ENCODE measurements at places on chromosomes 1 and 21.
A peak's percentile ranks its signal among the peaks of the same experiment; 100 is the strongest.

- DNase-seq, result no peak
Observed at GRCh38 chr21:16633831-16634459, 878.9 kb upstream of the CXADR start.

DNA sequence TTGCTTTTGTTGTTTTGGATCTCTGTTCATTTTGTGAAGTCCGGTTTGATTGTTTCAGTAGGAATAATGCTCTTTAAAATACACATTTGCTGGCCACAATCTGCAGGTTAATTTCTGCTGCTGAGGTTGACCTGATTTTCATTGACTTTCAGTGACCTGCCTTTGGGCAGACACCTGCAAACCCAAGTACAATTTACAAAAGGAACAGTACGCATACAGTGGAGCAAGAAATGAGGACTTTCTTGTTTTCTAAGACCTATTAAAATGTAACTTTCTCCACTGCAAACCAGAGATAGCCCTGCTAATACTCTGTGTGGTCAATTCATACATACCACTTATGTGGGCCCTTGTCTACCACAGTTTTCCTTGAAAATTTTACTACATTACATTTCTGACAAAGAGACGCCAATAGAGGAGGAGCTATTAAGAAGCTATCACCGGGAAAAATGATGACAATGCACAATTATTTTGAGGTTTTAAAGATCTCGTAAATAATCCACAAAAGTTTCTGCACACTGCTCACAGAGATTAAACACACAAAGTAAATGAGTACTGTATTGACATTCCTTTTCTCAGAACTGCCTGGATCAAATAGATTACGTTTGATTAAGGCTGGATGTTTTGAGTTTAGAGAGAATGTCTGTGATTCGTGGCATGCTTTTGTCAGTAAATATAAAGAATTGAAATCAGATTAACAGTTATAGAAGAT is 141.9 kb downstream of the SDCCAG8 start:
- DNase-seq, result no peak

GRCh38 chr1:175580841-175581240 is 162.6 kb downstream of the TNR start:
- DNase-seq, result no peak

DNA sequence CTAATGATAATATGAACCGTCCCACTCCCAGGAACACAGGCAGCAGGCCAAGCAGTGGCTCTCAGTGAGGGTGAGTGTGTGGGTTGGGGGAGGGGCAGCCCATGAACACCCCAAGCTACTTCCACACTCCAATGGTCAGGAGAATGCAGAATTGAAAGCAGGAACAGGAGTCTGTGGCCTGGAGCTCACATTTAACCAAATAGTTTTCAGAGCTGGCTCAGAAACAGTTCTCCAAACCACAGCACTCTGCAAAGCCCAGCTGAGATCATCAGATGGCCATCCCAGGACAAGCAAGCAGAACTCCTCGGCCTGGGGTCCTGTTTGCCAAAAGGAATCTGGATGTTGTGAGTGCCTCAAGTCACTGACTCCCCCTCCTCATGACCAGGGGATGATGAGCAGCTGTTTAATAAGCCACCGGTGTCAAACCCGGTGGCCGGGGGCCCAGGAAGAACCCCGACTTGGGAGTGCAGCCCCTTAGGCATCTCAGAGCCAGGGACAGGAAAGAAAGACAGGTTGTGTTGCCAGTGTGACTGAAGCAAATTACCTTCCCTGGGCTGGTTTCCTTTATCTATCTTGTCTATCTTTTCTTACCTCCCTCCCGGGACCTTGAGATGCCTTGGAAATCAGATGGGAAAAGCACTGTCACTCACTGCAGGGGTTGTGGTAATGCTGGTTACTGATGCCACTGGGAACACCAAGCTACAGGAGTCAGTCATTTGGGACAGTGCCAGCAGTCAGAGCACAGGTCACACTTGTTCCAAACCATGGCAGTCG is 20.4 kb downstream of the DEGS1 start:
- DNase-seq, result peak; percentile 99

DNA sequence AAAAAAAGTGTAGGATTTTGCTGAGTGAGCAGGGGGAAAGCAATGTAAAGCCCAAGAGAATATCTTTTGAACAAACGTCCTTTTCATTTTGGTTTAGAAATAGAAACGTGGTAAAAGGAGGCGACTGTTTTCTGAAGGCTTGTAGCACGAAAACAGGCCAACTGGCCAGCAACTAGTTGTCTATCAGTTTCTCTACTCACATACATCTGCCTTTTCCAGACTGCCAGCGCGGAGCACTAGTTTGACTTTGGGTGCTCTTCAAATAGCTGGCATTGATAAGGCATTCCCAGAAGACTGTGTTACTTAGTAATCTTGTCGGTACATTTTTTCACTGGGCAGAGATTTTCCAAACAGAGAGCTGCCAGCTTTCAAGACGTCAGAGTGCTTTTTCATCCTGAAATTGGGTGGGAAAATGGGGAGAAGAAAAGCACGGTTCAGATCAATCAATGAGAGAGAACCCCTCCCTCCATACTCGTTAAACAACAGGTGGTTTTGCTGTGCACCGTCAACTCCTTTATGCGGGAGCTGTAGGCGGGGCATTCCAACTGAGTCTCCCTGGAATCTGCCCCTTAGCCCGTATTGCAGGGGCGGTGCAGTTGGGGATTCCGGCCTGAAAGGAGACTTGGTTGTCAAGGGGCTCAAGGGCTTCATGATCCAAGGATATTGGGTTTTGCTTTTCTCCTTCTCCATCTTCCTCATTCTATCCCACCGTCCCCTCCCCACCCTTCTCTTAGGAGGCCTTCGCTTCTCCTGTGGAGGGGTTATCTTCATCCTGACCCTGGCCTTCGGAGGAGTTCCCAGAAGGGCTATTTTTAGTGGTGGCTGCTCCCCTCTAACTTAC is 884 bp upstream of the LRRC8C start:
- DNase-seq, result no peak

- no peak for DNase-seq
Observed at GRCh38 chr1:92186081-92186480, 31.6 kb upstream of the C1orf146 start.

DNA sequence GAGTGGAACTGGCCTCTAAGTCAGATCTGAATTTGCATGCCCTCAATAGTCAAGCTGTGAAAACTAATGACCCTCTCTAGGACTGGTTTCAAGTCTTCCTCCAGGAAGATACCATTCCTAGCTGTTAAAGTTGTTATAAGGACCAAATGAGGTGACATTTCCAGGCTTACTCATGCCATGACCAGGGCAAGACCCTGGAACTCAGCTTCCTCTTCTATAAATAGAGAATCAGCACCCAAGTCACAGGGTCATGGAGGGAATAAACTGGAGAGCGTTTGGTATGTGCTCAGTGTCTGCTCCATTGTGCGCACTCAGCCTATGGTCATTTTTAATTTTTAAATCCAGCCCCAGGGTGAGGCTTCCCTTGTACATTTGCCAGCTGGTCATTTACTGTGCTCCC is 2.5 kb downstream of the S100A9 start:
- DNase-seq, result no peak

DNA sequence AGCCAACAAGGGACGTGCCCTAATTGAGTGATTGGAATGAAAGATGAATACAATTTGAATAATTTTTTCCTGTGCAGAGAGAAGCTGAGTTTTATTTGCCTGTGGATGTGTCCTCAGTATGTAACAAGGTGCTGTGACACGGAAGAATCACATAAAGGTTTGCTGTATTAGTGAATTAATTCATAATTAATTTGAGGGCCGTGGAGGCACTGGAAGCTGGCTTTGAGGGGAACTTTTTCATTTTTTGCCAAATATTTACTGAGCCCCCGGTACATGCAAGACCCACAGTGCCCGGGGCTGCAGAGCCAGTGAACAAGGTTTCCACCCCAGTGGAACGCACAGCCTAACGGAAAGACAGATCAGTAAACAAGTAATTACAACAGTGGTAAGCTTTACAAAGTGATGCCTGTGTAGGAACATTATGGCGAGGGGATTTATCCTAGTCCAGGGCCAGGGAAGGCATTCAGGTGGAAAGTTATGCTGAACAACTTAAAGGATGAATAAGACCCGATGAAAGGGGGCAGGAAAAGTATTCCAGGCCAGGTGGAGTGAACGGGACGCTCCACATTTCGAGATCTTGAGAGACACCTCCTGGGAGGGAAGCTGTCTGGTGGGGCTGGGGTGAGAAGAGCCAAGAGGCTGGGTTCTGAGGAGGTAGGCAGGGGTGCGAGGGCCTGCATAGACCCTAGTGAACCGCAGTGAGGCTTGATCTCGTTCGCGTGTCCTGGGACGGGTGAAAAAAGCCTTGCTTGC is 773 bp upstream of the RCC2 start:
- no peak for DNase-seq

DNA sequence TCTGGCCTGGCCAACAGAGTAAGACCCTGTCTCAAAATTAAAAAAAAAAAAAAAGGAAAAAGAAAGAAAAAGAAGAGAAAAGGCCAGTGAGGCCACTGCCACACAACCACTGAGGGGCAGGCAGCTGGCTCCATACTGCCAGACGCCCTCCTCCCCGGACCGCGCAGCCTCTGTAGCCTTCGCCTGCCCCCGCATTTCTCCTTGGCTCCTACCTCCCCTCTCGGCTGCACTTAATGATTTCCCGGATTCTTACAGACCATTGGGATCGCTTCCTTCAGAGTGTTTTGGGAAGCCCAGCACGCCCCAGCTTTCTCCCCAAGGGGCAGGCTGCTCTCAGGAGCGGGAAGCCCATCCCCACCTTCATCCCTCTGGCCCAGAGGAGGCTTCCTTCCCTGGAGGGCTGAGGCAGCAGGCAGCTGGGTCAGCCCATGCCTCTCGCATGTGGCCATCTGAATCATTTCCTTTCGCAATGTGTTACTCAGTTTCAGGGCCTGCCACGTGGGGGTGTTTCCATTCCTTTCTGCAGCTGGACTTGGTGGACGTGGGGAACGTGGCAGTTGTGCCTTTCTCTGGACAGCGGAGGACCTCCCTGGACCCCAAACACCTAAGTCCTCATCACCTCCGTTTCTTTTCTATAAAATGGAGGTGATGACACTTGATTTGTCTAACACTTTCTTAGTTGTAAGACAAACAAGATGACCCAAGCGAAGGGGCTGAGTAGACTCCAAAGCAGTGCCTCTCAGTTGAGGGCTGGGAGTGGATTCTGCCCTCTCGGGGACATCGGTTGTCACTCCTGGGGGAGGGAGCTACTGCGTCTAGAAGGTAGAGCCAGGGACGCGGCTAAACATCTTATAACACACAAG is 2.3 kb downstream of the SLC2A5 start:
- DNase-seq, result no peak

DNA sequence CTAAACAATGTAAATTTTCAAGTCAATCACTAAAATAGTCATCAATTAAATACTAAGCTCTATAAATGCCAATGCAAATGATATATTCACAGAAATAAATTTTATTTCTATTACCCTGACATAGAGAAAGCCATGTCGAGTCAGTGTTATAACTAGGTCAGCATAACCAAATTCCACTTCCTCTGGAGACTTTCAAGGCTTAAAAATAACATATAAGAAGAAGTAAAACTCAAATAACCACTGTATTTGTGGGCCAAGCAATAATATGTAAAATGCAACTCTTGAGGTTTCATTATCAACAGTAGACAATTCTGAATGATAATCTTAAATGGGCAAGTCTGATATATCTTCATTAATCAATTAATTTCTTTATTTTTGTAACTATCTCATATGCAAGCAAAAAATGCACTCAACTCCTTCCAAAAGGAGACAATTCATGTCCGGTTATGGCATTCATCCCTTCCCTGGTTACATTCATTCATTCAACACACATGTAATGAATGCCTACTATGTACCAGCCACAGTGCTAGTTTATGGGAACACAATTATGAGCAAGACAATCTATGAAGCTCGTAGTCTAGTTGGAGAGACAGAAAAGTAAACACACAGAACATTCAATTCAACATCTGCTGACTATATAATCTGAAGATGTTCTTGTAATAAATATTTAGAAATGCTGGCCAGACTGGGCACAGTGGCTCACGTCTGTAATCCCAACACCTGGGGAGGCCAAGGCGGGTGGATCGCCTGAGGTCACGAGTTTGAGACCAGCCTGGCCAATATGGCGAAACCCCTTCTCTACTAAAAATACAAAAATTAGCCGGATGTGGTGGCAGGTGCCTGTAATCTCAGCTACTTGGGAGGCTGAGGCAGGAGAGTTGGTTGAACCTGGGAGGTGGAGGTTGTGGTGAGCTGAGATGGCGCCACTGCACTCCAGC is 37.1 kb upstream of the CAP1 start:
- DNase-seq, result no peak

GRCh38 chr1:18883636-18884418 is 18.5 kb downstream of the ALDH4A1 start:
- DNase-seq, result peak; percentile 39

DNA sequence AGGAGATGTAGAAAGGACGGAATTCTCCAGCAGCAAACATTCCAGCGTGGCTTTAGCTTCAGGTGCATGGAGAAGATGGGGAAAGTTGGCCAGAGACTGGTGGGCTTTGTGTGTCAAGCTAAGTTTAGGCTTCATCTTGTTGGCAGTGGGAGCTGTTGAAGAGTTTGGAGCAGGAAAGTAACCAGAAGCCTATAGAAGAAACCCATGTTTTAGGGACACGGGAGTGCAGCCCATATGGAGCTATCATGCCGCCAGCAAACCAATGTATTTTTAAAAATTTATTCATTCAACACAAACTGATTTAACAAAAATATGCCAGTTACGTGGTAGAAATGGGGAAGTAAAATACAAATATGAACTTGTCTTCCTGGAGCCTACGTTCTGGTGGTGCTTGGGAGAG is 53.7 kb downstream of the ACTL8 start:
- no peak for DNase-seq

- DNase-seq, result no peak
Observed at GRCh38 chr1:227729144-227729880, 5.8 kb downstream of the JMJD4 start.

DNA sequence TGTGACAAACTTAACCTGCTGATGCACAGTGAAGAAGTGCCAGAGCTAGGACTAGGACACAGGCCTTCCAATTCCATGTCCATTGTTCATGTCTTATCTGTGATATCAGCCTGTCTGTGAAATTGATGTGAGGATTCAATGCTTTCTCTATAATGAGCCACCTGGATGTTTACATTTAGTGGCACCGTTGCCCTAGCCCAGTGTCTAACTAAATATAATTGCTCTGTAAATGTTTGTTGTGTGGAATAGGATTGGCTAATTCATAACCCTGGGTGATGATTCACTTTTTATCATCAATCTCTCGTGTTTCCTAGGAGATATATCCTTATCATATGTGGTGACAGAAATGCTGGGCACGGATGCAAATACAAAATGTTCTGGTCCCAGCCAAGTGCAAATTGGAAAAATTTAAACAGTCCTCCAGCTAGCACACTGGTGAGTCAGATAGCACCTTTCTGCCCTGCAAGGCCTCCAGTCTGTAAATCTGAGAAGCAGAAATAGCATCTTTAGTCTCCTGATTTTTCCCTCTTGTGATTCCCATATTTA is 46.9 kb upstream of the GNG12 start:
- peak; percentile 85 for DNase-seq

DNA sequence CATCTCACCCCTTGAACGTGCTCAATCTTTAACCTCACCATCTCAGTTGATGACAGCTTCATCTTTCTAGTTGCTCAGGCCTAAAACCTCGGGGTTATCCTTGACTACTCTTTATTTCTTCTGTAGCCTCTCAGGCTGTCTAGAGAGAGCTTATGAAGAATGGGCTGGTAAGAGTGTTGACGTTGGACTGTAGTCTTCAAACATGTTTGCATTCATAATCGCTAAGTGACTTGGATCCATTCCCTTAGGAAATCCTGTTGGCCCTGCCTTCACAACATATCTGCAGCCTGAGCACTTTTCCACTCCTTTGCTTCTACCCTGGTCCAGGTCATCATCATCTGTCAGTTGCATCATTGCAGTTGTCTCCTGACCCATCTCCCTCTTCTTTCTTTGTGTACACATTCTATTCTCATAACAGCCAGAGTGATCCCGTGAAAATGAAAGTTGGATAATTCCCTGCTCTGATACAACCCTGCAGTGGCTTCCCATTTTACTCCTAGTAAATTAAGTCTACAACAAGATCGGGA is 10.5 kb downstream of the UCK2 start:
- no peak for DNase-seq

Measured in RCC 7860 (cell line).